Skeletal muscle cell (primary cell): ENCODE measurements at places on chromosomes 3 and 15.

- DNase-seq, result no peak
Measured at GRCh38 chr3:132720228-132720627, 2.0 kb downstream of the NPHP3 start.

DNA sequence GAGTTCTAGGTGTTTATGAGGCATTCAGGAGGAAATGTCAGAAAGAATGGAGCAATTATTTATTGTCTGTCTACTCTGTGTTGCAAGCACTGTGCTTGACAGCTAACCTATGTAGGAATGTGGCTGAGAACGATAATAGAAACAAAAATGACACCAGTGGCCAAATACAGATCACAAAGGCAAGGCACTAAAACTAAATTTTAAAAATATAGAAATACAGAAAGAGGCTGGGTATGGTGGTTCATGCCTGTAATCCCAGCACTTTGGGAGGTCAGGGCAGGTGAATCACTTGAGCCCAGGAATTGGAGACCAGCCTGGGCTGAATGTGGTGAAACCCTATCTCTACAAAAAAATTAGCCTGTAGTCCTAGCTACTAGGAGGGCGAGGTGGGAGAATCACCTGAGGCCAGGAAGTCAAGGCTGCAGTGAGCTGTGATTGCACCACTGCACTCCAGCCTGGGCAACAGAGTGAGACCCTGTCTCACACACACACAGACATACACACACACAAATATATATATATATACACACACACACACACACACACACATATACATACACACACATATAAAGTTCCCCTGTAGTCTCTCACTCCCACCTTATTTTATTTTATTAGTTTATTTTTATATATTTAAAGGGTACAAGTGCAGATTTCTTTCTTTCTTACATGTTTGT, 6.0 kb downstream of the PRKCI start:
- no peak for DNase-seq

DNA sequence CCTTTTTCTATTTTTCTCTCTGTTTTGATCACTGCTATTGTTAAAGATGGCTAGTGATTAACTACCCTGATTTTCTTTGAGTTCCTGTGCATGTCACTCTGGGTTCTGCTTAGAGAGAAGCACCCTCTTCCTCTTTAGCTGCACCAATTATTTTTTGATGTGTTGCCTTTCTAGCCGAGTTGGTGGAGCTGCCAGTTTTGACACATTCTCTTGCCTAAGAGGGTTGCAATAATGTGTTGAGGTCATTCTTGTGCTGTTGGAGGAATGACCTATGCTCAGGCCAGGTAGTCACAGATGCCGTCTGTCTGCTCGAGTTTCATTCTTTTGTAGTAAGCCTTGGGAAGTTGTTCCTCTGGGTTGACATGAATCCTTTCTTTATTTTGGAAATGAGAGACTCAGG, 84.6 kb upstream of the DPH6 start:
- peak; percentile 57 for DNase-seq

DNA sequence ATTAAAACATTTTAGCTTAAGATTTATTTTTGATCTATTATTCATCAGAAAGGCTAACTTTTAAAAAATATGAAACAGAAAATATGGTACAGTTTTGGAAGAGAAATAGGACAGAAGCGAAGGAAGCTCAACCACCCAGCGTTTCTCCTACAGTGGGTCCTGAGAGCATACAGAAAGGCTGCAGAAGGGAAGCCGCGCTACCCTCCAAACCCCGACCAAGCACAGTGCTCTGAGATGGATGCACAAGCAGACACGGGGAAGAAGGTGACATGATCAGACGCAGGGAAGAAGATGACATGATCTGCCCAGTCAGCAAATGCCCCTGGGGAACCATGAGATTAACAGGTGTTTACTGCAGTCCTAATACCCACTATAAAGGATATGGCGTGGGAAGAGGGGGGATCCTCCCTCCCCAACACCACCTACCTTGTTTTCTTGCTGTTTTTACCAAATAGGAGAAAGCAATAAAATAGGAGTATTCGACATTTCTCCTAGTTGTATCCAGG, 14.4 kb downstream of the DCUN1D1 start:
- DNase-seq, result no peak

DNA sequence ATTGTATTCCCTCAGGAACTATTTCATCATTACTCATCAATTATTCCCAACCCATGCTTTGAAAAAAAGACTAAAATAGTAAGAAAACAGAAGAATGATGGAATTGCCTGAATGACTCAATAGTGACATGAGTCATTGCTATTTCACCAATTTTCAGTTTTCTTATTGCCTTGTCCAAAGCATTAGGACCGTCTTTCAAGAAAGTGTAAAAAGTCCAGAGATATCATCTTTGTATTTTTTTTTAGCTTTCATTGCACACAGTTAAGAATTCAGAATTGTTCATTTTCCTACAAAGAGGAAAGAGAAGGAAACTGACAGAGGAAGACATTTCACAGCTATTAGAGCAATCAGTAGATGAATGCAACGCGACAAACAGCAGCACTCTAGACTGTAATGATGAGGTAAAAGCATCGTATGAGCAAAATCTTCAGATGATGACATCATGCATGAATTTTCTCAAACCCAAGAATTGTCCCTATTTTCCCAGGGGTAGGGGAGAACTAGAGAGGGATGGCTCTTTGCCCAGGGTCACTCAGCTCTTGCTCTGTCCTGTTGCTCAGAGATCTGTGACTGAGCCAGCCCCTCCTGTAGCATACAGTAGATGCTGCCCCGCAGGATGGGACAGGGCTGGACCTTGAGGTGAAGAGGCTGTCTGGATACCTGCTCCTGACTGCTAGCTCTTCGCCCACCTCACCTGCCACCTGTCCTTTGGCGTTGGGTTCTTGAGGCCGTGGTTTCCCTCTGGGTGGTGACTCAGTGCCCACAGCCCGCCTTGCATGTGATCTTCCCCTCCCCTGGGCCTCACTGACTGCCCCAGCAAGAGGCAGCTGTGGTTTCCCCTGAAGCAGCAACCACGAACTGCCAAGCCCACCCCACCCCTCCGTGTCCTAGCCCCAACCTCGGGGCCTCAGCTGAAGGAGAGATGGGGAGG, 84.8 kb downstream of the PPCDC start:
- peak; percentile 80 for DNase-seq

GRCh38 chr15:90560229-90560776, 30.6 kb downstream of the CRTC3 start:
- DNase-seq, result peak; percentile 90
